HFF-Myc (cell line): ENCODE measurements at places on chromosomes 12 and 14.

- no peak for DNase-seq
Observed at GRCh38 chr14:103629503-103630121, 601 bp downstream of the KLC1 start.

DNA sequence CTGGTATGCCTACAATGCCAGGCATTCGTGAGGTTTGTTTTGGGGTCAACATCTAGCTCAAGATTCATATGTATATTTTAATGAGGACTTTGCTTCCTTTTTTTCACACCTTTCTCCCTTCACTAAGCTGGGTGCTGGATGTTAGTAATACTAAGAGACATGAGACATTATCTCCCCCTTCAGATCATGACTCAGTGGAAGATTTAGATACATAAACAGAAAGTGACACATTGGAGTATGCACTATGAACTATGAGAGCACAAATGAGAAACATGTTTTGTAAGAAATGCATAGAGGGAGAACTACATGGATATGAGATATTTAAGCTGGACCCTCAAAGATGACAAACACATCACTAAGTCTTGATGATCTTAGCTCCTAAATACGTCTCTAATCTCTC lies 286.3 kb downstream of the RPAP3 start:
- DNase-seq: no peak

DNA sequence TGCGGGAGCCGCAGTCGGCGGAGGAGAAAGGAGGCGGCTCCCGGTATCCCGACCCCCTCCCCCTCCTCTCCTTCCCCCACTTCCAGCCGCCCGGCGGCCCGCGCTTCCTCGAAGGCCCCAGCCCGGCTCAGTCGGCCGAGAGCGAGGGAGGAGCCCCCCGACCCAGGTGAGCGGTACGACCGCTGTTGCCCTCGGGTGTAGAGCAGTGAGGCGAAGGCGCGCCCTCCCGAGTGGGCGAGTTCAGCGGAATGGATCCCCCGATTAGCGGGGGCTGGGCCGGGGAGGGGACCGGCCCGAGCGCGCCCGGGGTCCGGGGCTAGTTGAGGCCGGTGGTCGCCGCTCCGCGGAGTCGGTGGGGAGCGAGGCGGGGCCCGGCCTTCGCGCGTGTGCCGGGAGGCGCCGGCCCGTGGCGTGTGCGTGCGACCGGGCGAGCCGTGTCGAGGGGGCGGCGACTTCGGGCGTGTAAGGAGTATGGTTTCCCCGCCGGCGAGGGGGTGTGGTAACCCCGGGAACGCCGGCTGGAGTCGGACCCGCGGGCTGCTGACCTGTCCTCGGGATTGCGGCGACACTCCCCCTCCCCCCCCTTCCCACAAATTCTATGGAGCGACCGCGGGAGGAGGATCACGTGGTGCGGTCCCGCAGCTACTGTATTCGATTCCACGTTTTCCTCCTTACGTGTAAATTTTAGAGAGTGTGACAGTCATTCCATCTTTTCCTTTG lies 501 bp downstream of the RIMKLB start:
- no peak for DNase-seq

- DNase-seq: no peak
Observed at GRCh38 chr12:31234955-31235867, 90.7 kb downstream of the SINHCAF start.

- DNase-seq: no peak
Observed at GRCh38 chr12:1853716-1854115, 33.4 kb downstream of the LRTM2 start.

- DNase-seq: no peak
Observed at GRCh38 chr14:95505030-95505589, 11.3 kb downstream of the SYNE3 start.

GRCh38 chr14:75612157-75612556 lies 33.7 kb downstream of the FLVCR2 start:
- no peak for DNase-seq

GRCh38 chr12:57430112-57430930 lies 522 bp downstream of the R3HDM2 start:
- DNase-seq: no peak

DNA sequence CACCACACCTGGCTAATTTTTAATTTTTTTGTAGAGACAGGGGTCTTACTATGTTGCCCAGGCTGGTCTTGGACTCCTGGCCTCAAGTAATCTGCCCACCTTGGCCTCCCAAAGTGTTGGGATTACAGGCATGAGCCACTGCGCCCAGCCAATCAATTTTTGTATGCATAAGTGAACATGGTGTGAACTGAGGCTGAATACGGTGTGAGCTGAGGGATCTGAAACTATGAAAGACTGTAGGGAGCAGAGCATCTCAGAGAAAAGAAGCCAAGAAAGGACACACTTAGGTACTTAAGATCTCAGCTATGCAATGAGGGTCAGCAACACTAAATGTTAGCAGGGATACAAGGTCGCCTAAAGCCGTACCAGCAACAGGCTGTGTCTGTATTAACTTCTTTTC lies 54.1 kb downstream of the KSR2 start:
- no peak for DNase-seq

GRCh38 chr12:19894803-19895202 lies 455.5 kb downstream of the AEBP2 start:
- DNase-seq: no peak

GRCh38 chr12:29961231-29961630 lies 177.5 kb upstream of the TMTC1 start:
- DNase-seq: no peak

DNA sequence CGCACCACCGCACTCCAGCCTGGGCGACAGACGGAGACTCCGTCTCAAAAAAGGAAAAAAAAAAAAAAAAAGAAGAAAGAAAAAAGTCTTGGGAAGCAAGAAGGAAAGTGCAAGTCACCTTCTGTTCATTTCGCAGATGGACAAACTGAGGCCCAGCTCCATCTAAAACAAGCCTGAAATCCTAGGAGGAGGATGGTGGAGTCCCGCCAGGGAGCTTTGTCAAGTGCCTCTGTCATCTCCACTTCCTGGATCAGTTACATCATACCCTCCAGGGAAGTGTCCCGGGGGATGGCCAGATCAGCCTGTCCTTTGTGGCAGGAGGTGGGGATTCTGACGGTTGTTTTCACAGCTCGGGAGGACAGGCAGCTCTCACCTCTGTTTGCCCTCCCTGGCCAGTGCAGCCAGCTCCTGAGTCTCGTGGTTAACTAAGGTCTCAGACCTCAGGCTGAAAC lies 8.7 kb upstream of the SDSL start:
- DNase-seq: no peak

- no peak for DNase-seq
Observed at GRCh38 chr14:76936483-76936882, 92.0 kb downstream of the IRF2BPL start.
